ENCODE measurements at places on chromosomes 1 and 21. TPM values are rescaled to one million over a fixed set of nuclear protein-coding genes. Genes with fewer than 3 reads are reported as not detected.

The CFHR1 gene
- total RNA-seq, result not detected

The SPATA46 gene
- total RNA-seq, result not detected

The SYT14 gene
- total RNA-seq, result 0.05 TPM

The OLIG2 gene
- not detected for total RNA-seq

The ATP13A2 gene
- total RNA-seq, result 29.7 TPM

The ADAM30 gene
- not detected for total RNA-seq

The KCNJ15 gene
- total RNA-seq, result 0.25 TPM

The NUF2 gene
- 21.9 TPM for total RNA-seq

Measured in A549 treated with GW870086 at 1 μM for 4 hours (cell line).